NCI-H2081 (cell line): ENCODE measurements at places on chromosomes 4 and X.

DNA sequence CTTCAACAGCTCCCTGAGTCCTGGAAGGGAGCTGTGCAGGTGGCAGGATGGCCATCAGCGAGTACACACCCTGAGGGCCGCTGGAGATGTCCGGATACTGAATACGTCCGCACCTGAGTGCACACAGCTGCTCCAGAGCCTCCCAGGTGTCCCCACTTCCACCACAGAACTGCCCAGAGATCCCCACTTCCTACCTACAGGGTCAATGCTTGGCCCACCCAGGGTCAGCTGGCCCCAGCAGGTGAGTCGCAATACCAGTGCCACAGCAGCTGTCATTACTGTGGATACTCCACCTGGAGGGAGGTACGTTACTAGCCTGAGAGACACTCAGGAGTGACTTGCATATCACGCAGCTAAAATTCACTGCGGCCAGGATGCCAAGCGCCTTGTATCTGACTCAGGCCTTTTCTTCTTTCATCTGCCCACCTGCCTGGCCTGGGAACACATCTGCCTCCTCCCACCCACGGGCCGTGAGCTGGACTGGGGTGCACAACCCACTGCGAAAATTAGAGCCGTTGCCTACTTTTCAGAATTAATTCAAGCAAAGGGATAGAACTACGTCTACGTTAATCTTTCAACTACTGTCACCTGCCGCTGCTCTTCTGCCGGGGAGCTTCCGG lies 9.4 kb downstream of the C4orf50 start:
- no peak for DNase-seq

DNA sequence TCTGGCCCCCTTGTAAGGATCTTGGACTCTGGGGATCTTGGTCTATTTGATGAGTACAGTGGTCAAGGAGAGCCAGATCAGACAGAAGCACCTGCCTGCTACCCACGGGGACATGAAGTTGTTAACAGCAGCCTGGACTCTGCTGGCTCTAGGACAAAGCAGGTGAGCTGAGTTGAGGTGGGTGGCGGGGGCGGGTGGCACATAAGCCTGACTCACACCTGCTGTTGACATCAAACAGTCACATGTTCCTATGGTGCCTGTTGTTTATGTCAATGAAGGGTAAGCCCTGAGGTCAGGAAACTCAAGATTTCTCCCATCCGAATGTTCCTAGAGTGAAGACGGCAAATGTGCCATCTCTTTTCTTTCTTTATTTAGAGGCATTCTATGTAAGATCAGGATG lies 50.1 kb upstream of the CLNK start:
- DNase-seq, result peak; percentile 69

- DNase-seq, result no peak
Observed at GRCh38 chr4:94519019-94519418, 67.3 kb downstream of the PDLIM5 start.

- no peak for DNase-seq
Observed at GRCh38 chr4:38609614-38610013, 54.4 kb upstream of the KLF3 start.

DNA sequence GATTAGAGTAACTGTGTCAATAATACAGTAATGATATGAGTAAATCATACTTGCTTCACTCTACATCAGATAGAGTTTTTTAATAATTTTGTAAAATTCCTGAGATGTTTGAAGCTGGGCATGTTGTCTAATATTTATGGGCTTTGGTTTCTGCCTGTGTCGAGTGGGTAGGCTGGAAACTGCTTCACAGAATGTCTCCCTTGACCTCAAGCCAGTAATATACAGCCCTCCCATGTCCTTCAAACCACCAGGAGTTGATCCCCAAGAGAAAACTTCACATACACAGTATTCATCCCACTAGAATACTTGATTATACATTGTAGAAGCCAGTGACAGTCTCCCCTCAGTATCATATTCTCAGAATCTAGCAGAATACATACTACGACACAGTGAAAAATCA lies 284.8 kb upstream of the TENM3 start:
- no peak for DNase-seq

DNA sequence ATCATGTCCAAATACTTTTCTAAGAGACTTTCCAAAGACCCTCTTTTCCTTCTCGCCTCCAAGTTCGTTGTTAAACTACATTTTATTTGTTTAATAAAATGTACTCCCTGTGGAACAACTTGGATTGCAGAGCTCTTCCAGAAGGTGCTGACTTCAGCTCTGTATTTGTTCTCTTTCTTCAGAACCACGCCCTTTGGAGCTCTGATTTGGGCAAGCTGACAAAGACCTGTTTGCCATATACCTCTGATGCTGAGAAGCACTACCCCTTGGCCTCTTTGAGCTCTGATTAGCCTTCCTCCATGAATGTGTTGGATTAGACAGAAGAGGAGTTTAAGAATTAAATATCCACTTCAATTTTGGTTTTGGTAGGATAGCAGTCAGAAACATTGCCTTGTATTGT lies 815.1 kb upstream of the POU3F4 start:
- DNase-seq, result no peak

- peak; percentile 81 for DNase-seq
Observed at GRCh38 chrX:21940356-21940829, at the start of gene SMS. Gene SMS, plus strand, starts transcription at chrX:21940709. Its CDS starts 116 bp downstream, at chrX:21940825.

GRCh38 chrX:42237956-42238355 lies 314.6 kb upstream of the CASK start:
- no peak for DNase-seq

DNA sequence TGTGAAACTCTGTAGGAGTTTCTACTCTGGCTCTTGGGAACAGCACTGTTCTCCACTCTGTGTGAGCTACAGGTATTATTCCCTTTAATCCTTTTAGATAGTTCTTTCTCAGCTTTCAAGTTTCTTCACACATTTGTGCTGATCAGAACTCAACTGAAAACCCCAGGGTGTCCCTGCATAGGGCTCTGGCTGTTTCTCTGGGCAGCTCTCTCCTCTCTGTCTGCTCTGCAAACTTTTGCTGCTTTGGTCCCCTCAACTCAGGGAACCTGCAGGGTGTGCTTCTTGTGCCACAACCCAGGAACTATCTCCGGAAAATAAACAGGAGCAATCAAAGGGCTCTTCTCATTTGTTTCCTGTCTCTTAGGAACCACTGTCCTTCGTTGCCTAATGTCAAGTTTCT lies 196.6 kb upstream of the GABRA2 start:
- DNase-seq, result no peak

- no peak for DNase-seq
Observed at GRCh38 chrX:111151764-111152163, 55.8 kb downstream of the PAK3 start.

- no peak for DNase-seq
Observed at GRCh38 chrX:70769659-70770227, 138.8 kb downstream of the TEX11 start.

DNA sequence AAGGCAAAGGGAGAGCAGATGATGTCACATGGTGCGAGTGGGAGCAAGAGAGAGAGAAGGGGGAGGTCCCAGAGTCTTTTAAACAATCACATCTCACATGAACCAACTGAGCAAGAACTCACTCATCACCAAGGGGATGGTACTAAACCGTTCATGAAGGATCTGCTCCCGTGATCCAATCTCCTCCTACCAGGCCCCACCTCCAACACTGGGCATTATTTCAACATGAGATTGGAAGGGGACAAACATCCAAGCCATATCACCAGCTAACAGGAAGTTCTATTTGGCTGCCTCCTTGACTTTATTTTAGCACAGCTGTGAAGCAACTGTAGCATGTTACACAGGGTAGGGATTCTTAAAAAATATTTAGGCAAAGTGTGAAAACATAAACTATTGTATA lies 102.5 kb downstream of the DDIT4L start:
- DNase-seq, result no peak

GRCh38 chr4:78299565-78299972 lies 242.4 kb downstream of the FRAS1 start:
- no peak for DNase-seq

GRCh38 chr4:177369372-177369771 lies 59.7 kb downstream of the NEIL3 start:
- no peak for DNase-seq
